Stimulated activated CD8-positive, alpha-beta memory T cell treated with anti-CD3 and anti-CD28 coated beads, Interleukin-7, amount 100 ng/mL, for 1 hour (primary cell): ENCODE measurements at places on chromosomes 16 and 17.

DNA sequence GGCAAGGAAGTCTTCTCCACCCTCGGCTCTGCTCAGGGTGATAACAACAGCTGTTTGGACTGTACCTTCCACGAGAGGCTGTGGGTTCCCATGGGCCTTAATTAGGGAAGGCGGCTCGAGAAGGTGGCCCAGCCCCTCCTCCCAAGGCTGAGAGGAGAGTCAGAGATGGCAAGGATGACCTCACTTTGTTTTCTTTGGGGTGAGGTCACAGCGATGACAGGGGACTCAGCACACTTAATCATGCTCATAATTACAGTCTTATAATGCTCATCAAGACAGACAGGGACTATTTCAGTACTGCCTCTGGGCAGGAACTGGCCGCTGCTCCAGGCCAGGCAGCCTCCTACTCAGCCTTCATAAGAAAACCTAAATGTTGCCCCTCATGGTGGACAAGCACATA lies 19.7 kb downstream of the WFDC1 start:
- DNase-seq: no peak

- DNase-seq: no peak
Observed at GRCh38 chr16:66474750-66475199, 47.7 kb downstream of the BEAN1 start.

- DNase-seq: no peak
Observed at GRCh38 chr17:70313086-70313852, 143.9 kb downstream of the KCNJ2 start.

GRCh38 chr16:979859-980594 lies 1.5 kb upstream of the SOX8 start:
- no peak for DNase-seq

- DNase-seq: no peak
Observed at GRCh38 chr16:48076455-48077012, 79.3 kb downstream of the ABCC12 start.

- no peak for DNase-seq
Observed at GRCh38 chr17:76989519-76989918, 121.3 kb downstream of the MGAT5B start.

GRCh38 chr17:381941-382643 lies 29.5 kb upstream of the RPH3AL start:
- no peak for DNase-seq

GRCh38 chr17:28372203-28372944 lies 880 bp downstream of the SARM1 start:
- no peak for DNase-seq

DNA sequence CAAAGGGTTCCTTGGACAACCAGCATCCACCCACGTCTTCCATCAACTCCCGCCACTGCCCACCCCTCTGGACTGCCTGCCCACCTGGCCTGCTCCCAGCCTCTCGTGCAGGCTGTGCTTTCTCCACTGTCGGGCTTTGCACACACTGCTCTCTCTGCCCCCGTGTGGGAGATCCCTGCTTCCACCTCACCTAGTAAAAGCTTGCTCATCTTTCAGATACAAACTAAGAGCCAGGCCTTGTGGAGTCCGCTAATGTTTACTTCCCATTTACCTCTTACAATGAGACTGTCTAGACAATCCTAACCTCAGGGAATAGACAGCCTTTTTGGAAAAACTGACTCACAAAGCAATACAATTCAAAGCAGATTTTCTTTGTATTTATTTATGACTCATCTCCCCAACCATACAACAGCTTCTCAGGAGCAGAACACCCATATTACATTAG lies 67.6 kb downstream of the USP31 start:
- no peak for DNase-seq

DNA sequence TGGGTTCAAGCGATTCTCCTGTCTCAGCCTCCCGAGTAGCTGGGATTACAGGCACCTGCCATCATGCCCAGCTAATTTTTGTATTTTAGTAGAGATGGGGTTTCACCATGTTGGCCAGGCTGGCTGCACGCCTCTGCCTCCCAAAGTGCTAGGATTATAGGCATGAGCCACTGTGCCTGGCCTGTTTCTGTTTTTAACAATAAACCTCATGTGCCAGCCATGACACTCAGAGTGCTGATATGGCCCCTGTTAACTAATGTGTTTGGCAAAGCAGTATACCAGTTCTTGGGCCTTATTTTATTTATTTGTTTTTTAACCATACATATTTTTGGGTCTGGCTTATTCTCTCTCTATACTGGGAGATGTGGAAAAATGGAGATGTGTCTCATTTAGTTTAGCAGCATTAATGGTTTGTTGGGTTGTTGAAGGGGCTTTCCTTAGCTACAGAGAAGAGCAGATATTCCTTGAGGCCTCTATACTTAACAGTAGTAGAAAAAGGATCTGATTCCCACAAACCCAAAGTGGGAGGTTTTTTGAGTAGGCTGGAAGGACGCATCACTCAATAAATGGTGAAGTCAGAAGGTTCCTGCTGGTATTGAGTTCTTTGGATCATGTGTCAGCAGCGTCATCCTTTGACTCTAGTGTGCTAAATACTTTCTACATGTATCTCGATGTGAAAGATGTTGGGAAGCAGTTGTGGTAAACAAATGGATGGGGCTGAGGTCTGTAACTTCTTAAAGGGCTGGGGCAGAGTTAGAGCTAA lies 16.2 kb upstream of the CDK5R1 start:
- DNase-seq: no peak

DNA sequence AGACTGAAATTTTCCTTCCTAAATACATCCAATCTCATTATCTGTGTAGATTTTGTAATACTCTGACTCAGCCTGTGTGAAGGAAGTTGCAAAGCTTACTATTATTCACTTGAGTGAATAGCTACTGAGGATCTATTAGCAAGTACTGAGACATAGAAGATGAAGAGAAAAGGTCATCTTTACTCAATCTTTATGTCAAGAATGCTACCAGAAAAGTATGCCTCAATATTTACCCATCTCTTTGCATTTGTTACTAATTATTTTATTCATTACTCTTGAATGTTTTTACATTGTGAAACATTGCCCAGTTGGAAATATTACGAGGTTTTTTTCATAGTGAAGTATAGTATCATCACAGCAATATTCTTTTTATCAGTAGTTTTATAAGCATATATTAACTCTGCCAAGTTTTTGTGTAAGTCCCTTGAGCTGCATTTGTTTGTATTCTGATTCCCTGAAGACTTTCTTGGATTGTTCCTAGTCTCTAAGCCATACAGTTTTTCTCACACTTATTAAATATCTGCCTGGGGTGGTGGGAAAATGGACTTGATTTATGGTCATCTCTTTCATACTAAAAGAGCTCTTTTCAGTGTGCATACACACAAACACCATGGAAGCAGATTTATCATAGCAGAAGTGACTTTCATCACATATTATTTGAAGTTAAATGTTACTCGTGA lies 110.4 kb downstream of the MRTFB start:
- DNase-seq: no peak

DNA sequence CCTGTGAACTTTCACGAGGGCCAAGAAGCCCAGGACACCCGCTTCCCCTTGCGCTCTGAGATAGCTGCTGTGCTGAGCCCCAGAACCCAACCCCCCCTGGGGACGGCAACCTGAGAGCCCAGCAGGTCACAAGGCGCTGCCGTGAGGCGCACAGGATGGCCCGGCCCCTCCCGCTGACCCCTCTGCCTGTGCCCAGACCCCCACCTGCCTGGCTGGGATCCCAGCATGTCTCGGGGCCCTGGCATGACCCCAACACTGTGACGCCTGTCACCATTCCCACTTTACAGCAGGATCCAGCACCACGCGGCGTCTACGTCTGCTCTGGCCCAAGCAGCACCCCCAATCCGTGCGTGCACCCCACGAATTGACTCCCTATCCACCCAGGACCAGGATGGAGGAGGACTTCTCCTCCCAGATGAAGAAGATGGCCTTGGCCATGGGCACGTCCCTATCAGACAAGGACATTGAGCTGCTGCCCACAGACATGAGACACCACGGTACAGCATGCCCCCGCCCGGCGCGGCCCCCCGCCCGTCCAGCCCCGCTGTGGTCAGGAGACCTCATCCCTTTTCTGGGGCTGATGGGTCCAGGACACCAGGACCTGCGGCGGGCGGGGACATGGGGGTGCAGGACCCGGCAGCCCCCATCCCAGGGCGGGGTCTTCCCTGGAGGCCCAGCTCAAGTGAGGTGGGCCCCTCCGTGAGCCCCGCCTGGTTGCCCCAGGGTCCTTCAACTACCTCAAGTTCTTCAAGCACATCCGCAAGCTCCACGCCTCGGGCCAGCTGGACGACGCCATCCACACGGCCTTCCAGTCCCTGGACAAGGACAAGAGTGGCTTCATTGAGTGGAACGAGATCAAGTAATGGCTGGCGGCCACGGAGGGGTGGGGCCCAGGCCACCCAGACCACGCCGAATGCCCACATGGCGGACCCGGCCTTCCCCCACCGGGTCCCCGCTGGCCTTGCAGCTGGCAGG lies 15.1 kb upstream of the AATK start:
- DNase-seq: no peak
